HuH-7 (cell line): ENCODE measurements at places on chromosomes 1 and 21.

DNA sequence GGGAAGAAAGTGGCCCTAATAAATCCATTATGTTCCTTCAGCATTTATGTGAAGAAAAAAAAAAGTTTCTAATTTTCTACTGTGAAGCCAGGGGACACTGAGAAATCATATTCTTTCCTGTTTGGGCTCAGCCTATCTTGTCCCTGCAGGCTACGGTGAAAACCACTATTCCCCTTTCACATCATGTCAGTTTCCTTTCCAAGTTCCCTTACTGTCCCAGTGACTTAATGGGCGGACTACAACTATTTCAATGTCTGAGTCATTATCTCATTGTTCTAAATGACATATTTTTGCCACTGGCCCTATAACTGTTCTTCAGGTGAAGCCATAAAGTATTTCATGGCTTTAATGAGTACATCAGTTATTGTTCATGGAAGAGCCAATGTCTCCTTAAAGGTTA lies 71.3 kb upstream of the BEND5 start:
- no peak for DNase-seq

GRCh38 chr1:210841926-210842625 lies 291.9 kb downstream of the KCNH1 start:
- no peak for DNase-seq

DNA sequence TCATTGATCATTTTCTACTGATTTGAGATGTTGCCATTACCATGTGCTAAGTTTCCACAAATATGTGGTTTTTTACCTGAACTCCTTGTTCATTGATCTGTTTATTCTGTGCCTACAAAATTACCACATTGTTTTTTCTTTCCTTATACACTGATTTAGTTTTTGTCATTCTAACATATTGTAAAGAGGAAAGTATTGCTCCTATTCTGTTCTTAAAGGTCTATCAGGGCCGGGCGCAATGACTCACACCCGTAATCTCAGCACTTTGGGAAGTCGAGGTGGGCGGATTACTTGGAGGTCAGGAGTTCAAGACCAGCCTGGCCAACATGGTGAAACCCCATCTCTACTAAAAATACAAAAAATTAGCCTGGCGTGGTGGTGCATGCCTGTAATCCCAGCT lies 75.1 kb downstream of the CAMTA1 start:
- DNase-seq = no peak

DNA sequence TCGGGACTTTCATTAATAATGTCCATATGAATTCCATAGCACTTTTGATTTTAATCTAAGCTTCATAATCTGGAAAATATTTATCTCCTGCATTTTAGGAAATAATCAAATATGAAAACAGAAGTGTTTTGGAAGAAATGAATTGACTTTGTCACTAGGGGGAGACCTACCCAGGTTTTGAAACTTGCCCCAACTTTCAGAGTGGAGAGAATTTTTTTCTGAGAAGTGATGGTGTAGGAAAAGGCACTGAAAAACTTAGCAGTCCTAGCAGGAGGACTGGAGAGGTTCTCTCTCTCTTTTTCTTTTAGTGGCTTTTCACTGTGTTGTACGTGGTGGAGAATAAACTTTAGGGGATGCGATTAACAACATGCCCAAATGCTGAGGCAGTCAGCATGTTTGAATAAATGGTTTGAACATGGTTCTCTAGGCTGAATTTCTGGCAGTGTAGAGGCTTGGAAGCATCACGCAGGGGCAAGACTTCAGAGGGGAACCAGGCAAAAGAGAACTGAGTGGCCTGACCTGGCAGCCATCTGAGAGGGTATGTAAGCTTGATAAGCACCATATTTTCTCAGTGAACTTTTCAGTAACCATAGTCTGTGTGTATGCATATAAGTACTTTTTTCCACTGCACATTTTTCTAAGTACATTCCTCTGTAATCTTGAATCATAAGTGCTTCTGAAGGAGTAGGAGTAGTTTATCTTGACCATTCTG lies 68.3 kb upstream of the NEK7 start:
- DNase-seq = peak; percentile 14

DNA sequence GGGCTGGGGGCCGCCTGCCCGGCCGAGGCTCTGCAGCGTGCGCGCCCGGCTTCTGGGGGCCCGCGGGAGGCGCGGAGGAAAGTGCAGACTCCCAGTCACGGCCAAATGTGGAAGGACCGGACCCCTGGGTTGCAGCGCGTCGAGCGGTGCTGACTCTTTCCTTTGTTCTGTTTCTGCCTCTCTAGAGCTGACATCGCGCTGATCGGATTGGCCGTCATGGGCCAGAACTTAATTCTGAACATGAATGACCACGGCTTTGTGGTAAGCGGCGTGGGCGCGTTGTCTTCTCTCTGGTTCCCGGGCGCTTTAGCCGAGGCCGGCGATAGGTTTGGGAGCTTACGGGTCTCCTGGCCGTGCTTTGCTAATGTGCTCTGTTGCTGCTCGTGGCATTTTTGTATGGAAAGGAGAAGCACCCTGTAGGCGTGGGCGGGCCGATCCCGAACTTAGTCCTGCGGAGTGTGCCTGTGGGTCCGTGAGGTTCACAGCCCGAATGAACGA lies 629 bp downstream of the PGD start:
- DNase-seq = no peak

DNA sequence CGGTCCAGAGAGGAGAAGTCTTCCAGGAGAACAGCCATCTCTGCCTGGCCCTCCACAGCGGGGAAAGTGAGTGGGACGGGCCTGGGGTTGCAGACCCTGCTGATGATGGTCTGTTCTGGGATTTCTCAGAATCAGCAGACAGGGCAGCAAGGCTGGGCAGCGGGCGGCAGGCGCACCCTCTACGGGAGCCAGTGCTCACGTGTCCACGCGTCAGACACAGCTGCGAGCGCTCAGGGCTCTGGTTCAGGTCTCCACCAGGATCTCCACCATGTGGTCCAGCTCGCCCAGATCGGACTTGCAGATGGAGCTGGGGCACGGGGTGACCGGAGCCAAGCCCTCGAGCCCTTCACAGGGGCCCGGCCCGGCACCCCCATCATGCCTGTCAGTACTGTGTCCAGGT lies 5.5 kb downstream of the CLCA4 start:
- no peak for DNase-seq
